ENCODE measurements at places on chromosomes 12 and 14.

GRCh38 chr14:36582011-36582873 lies at the start of gene NKX2-8:
TSS of gene NKX2-8 (minus strand) at chr14:36582614. CDS start at chr14:36582389, 225 bp downstream.
- DNase-seq: no peak

- no peak for DNase-seq
Observed at GRCh38 chr14:68349900-68350629, 442.8 kb downstream of the ZFP36L1 start.

DNA sequence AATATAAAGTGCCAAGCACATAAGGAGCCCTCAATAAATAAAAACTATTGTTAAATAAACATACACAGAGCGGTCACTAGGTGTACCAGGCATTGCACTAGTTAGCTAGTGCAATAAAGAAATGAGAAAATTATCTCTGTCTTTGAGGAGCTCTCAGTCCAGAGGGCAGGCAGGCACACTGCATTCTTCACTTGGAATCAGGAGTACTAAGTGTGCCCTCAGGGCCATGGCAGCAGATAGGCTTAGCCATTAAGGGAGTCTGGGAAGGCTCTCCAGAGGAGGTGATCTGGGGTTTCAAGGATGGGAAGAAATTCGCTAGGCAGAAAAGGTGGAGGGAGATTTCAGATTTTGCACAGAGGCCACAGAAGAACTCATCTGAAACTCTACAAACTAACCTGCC lies 9.1 kb downstream of the ABCD4 start:
- DNase-seq: no peak

GRCh38 chr12:19322376-19322775 lies 116.9 kb upstream of the AEBP2 start:
- no peak for DNase-seq

- DNase-seq: no peak
Observed at GRCh38 chr12:64566122-64566521, 44.2 kb upstream of the RASSF3 start.

- no peak for DNase-seq
Observed at GRCh38 chr14:102910442-102910841, 12.0 kb upstream of the AMN start.

DNA sequence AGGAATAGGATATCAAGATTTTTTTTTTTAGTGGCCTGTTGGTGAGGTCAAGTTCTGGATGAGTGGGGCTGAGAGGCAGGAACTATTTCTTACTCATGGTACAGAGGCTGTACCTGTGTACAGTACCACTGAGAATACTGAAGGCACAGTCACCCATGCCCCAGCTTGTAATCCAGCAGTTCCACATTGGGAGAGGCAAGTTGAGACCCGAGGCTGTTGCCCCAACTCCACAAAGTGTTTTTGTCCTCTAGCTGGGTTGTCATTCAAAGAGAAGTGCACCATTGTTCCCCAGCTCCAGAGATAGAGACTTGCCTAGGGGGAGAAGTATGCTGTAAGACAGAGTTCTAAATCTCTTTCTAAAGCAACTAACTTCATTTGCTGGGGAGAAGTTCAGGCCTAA lies 38.7 kb downstream of the ARID2 start:
- DNase-seq: no peak

All from urothelium cell line (cell line).